ENCODE measurements at places on chromosomes 5 and 9. TPM values are rescaled to one million over a fixed set of nuclear protein-coding genes. Genes with fewer than 3 reads are reported as not detected.

DNA sequence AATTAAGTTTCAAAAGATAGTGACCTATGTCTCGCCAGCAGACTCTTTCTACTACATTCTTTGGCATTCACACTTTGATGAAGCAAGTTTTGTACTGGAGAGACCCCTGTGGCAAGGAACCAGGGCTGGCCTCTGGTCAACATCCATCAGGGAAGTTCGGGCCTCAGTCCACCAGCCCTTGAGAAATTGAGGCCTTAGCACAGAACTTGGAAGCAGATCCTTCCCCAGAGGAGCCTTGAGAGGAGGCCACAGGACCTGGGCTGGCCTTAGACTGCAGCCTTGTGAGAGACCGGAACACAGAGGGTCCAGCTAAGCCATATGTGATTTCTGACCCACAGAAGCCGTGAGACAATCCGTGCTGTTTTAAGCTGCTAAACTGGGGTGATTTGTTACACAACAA lies 317.9 kb downstream of the ZSWIM6 start:
- DNase-seq: no peak
- no peaks in the 10 kb centered on the region for H3K27me3 ChIP-seq
- H3K4me1 ChIP-seq: no peaks in the 10 kb centered on the region
- H3K4me3 ChIP-seq: no peak overlapping the region
- no peaks in the 10 kb centered on the region for H3K36me3 ChIP-seq

- no peak overlapping the region for H3K27ac ChIP-seq
- no peak overlapping the region for H3K4me3 ChIP-seq
- peaks cover 10% of the 10 kb centered on the region for H3K36me3 ChIP-seq
- no peaks in the 10 kb centered on the region for H3K27me3 ChIP-seq
- no peaks in the 10 kb centered on the region for H3K4me1 ChIP-seq
- no peak for DNase-seq
These were observed 51.3 kb upstream of the GOLPH3 start for GRCh38 chr5:32225445-32225844.

- H3K27me3 ChIP-seq: no peaks in the 10 kb centered on the region
- no peaks in the 10 kb centered on the region for H3K4me1 ChIP-seq
- no peak overlapping the region for H3K27ac ChIP-seq
- no peak overlapping the region for H3K4me3 ChIP-seq
- no peaks in the 10 kb centered on the region for H3K36me3 ChIP-seq
These were observed 129.9 kb upstream of the RPS23 start for GRCh38 chr5:82408033-82408432.

Gene CEL
- 1.2 TPM for total RNA-seq
